ENCODE measurements at places on chromosomes 13 and 19. TPM values are rescaled to one million over a fixed set of nuclear protein-coding genes. Genes with fewer than 3 reads are reported as not detected.

Gene PLPPR2
- total RNA-seq: 0.70 TPM

Gene APC2
- total RNA-seq: 0.21 TPM

GRCh38 chr19:23002690-23003422 lies at the start of gene ZNF728:
Gene ZNF728, minus strand, starts transcription at chr19:23003176. Its CDS starts 146 bp downstream, at chr19:23003030.
- DNase-seq: no peak

- DNase-seq: peak; percentile 74
Measured at GRCh38 chr19:12994701-12995595, at the start of gene NFIX. Gene NFIX, plus strand, starts transcription at chr19:12995475. Its CDS starts 363 bp downstream, at chr19:12995838.

- no peak for DNase-seq
Measured at GRCh38 chr13:50730496-50731351, 112.8 kb downstream of the DLEU7 start.

DNA sequence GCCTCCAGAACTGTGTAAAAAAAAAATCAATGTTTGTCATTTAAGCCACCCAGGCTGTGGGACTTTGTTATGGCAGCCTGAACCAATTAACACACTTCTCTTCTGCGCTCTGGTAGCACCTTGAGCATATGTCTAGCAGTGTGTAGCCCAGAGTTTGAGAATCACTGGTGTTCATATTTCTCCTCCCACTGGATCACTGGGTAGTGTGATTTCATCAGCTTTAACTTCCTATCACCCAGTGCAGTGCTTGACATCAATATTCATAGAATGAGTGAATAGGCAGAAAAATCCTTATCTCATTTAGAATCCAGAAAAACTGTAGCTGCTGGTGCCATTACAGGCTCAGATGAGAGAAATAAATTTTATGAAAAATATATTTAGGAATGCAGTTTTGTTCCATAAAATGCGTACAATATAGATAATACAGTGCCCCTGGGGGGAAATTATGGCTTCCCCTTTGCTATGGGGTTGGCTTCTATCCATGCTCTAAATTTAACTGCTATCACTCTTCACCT lies 30.7 kb upstream of the WASF3 start:
- DNase-seq: no peak

DNA sequence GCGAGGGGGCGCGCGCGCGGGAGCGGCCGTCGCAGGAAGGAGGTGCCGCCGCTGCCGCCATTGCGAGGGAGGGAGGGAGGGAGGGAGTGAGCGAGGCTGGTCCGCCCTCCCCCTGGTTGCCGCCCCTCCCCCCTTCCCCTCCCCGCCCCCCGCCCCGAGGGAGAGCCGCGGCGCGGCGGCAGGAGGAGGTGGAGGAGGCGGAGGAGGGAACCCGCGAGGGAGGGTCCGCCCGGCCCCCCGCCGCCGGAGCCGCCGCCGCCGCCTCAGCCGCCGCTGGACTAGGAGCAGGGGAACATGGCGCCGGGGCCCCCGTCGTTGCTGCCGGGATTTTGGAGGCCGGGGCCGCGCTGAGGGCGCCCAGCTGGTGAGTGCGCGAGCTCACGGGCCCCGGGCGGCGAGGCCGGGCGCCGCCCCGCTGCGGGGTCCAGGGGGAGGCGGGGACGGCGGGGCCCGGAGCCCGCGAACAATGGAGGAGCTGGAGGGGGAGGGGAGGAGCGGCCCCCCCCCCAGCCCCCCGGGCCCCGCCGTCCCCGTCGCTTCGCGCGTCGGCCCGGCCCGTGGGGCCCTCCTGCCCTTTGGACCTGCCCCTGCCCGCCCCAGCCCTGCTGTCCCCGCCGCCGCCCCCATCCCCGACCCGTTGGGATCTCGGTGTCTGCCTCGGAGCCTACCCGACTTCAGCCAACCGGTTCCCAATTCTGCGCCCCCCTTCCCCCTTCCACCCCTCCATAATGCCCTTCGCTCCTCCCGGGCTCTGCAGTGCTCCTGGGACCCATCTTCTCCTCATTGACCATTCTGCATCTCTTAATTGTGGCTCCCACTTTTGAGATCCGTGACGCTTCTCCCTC lies at the start of gene ARHGAP35:
Gene ARHGAP35 (plus strand): TSS at position 152 of the 845 bp plus-strand sequence. CDS start 57,679 bp downstream, outside the sequence.
- no peak for DNase-seq

DNA sequence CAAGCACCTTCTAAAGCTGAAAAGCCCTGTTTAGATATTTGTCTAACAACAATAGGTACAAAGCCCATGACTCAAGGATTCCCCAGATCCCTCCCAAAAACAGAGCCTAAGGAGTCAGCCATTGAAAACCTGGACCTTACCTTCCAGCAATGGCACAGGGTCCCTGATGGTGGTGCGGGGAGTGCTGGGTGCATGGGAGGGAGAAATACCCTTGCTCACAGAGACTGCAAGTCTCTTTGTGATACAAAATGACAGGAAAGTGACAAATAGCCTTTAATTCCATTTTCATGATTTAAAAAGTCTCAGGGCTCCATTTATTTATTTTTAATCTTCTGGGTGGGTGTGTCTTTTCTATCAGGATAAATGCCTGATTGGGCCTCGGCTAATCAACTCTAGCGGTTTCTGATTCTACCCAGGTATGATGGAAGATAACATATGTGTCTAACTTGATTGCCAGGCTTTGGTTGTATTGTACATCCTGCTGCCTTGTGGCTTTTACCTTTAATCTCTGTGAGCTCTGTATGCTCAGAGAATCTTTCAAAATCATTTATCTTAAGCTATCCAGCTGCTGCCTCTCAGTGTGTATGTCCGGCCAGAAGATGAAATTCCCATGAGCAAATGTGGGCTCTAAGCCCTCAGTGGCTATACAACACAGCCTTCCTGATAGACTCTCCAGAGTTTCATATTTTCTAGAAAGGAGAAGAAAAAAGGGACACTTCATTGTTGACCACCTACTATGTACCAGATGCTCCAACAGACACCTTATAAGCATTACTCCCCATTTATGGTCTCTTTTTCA lies 54.6 kb upstream of the FAM124A start:
- no peak for DNase-seq

DNA sequence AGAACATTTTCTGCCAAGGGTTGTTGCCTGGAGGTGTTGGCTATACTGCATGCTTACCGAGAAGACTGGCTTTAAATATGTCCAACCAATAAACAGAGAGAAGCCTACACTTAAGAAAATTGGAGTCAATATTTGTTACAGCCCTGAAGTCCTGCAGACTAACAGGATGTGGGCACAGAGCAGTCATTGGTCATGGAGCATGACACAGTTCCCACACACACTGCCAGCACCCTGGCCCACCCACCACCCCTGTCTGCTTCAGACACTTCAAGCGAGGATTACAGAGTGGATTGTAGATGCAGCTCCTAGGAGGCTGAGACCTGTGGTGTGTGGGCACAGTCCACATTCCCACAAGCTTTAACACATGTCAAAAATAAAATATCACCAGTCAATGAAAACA lies 21.0 kb upstream of the SERP2 start:
- DNase-seq: no peak

Gene GPR183
- total RNA-seq: 4.5 TPM

Gene TMEM86B
- 7.9 TPM for total RNA-seq

GRCh38 chr13:25783601-25784024 lies 268.2 kb downstream of the SHISA2 start:
- no peak for DNase-seq

DNA sequence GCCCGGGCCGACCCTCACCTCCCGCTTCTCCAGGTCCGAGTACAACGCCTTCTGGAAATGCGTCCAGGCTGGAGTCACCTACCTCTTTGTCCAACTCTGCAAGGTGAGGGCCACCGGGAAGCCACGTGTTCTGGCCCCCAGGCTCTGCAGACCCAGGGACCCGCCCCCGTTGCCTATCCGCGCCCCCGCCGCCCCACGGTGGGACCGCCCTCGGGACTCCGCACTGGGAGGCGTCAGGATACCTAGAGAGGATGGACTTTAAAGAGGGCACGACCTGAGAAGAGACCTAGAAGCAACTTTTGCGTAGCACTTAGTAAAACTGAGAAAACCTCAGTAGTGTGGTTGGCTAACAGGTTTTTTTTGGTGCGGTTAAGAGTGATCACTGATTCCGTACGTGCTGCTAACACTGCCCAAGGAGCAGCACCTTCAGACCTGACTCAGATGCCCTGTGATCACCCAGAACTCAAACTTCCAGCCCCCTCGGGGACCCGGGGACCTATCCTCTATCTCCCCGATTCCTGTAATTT lies 492 bp downstream of the TMEM147 start:
- DNase-seq: peak; percentile 84

Gene CRLF1
- not detected for total RNA-seq

GRCh38 chr13:36837354-36838092 lies 18.5 kb downstream of the RFXAP start:
- no peak for DNase-seq

Gene TNFSF13B
- 5.1 TPM for total RNA-seq

DNA sequence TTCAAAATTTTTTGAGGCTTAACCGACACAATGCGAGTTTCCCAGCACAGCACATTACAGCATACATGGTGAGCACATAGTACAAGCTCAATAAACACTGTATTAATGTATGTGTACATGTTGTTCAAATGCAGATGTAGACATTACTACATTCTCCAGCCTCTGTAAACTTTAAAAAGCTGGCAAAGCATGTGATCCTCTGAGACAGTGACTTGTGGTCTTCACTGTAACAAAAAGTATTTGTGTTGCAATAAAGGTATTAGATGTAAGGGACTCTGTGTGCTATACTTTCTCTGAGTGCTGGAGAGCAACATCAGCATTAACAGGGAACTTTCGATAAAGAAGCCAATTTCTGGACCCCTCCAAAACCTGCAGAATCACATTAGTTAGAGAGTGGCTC lies 46.4 kb upstream of the ZNF254 start:
- DNase-seq: no peak

GRCh38 chr19:13362668-13363067 lies 143.6 kb downstream of the CACNA1A start:
- no peak for DNase-seq

DNA sequence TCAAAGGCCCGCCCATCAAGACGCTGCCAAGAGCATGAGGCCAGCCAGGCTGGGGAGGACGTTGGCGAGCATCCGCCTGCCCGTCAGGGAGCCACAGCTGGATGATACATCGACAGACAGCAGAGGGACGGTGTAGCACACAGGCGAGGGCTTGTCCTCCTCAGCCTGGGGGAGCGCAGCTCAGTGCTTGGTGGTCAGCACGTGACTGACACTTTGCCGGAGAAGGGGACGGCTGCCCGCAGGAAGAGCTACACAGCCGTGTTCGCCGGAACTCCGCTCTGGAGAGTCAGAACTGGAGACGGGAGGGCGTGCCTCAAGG lies 34.1 kb downstream of the CSNK1G2 start:
- DNase-seq: no peak

Gene CYP4F3
- total RNA-seq: 0.06 TPM

Gene IGSF23
- total RNA-seq: not detected

- peak; percentile 40 for DNase-seq
Measured at GRCh38 chr19:40689339-40690049, 957 bp downstream of the NUMBL start.

DNA sequence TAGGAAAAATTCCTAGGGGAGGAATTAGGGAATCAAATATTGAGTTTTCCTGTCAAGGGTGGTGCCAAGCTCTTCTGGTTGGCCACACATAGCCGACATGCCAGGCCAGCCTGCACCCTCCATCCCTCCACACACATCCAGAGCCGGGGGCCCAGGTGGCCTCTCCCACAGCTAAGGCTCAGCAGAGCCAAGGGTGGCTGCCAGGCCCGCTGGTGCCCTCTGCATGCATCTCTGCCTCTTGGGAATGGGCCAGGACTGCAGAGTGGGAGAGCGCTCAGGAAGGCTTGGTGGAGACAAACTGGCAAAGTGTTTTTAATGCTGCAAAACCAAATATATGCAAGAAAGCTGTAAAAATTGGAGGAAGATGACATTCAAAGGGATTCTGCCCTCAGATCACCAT lies 42.7 kb upstream of the GAS6 start:
- no peak for DNase-seq

Gene ZNF723
- 0.14 TPM for total RNA-seq

- no peak for DNase-seq
Measured at GRCh38 chr19:50231821-50232220, 28.4 kb downstream of the MYH14 start.

Gene RFPL4A
- not detected for total RNA-seq

DNA sequence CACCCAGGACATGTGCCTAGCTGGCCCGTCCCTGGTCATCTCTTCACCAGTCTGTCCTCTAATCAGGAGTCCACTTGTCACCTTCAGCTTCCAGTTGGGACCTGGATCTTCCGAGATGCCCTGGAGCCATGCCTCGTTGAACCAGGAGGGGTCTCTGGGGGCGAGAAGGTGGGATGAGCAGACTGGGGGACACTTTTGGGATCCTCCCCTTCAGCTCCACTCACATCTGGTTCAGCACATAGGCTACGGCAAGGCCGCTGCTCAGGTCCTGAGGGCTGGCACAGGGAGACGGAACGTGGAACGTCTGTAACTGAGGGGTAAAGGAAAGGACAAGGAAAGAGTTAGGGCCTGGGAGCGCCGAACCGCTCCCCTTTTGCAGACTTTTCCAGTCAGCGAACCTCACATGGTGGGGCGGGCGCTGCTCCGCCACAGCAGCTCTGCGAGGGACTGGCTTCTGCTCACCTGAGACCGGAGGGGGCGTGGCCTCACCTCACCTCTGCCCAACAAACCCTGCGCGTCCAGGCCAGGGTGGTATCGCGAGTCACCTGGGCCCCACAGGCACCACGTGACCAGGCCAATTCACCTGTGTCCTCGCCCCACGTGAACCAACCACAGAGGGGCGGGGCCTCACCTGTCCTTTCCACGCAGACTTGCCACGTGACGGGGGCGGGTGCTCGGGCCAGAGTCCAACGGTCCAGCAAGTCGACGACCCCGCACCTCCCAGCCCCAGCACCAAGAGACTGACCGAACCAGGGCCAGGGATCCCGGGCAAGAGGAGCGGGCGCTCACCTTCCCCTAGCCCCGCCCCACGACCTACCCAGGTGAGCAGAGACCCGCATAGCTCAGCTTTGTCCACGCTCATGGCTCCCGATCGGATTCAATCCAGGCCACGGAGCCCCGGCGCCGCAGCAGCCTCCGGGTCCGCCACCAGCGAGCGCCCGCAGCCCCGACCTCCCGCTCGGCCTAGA lies at the start of gene HOOK2:
Gene HOOK2 (minus strand): TSS at position 965 of the 968 bp plus-strand sequence. CDS start 103 bp downstream, at position 862.
- peak; percentile 31 for DNase-seq

Gene FARP1
- total RNA-seq: 0.21 TPM

DNA sequence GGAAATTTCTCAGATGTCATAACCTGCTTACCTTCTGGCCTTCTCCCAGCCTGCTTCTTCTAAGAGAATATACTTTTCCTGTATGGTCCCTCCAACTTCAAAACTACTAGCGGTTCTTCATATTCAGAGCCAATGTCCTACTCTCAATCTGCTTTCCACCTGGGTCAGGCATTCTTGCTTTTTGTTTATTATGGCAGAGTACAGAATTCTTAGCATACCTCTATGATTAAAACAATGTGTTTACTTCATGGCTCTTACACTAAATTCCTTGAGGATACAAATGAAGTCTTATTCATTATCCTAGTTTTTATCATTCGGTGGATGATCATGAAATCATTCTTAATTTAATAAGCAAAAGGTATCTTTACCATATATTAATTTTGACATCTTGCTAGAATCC lies 484.2 kb upstream of the SLITRK1 start:
- no peak for DNase-seq

- DNase-seq: no peak
Measured at GRCh38 chr19:1253514-1254080, 5.2 kb downstream of the MIDN start.

DNA sequence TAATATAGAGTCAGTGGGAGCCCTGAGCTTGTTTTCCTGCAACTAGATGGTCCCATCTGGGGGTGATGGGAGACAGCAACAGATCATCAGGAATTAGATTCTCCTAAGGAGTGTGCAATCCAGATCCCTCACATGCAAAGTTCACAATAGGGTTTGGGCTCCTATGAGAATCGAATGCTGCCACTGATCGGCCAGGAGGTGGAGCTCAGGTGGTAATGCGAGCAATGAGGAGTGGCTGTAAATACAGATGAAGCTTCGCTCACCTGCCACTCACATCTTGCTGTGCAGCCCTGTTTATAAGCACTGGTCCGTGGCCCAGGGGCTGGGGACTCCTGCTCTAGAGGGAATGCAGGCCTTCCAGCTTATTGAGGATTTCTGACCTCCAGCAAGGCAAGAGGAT lies 5.7 kb downstream of the ZNF558 start:
- no peak for DNase-seq

Measured in activated naive CD8-positive, alpha-beta T cell treated with anti-CD3 and anti-CD28 coated beads for 36 hours (primary cell).